ENCODE measurements at places on chromosomes 4 and X. TPM values are rescaled to one million over a fixed set of nuclear protein-coding genes. Genes with fewer than 3 reads are reported as not detected.

Gene DACH2
- total RNA-seq = not detected

GRCh38 chr4:185020293-185020808, 2.1 kb downstream of the HELT start:
- H3K27me3 ChIP-seq = peaks cover 86% of the 10 kb centered on the region
- H3K4me1 ChIP-seq = peaks cover 7% of the 10 kb centered on the region
- H3K27ac ChIP-seq = no peak overlapping the region

Gene FRMPD4
- not detected for total RNA-seq

- H3K27ac ChIP-seq = no peak overlapping the region
Observed at GRCh38 chr4:188262464-188262863, 123.2 kb downstream of the TRIML1 start.

Gene PRSS12
- total RNA-seq = not detected

GRCh38 chr4:10738826-10739489, 54.4 kb upstream of the CLNK start:
- no peak overlapping the region for H3K27ac ChIP-seq
- DNase-seq = no peak
- H3K36me3 ChIP-seq = no peaks in the 10 kb centered on the region
- H3K4me3 ChIP-seq = no peak overlapping the region

- H3K27me3 ChIP-seq = no peaks in the 10 kb centered on the region
- DNase-seq = no peak
- peak overlapping the region; percentile 13 for H3K27ac ChIP-seq
- H3K4me1 ChIP-seq = peaks cover 56% of the 10 kb centered on the region
Observed at GRCh38 chr4:2795300-2795892, 2.5 kb downstream of the SH3BP2 start.

GRCh38 chrX:5341902-5342301, 886.8 kb downstream of the NLGN4X start:
- H3K4me1 ChIP-seq = no peaks in the 10 kb centered on the region
- H3K27ac ChIP-seq = no peak overlapping the region
- no peak overlapping the region for H3K4me3 ChIP-seq
- no peaks in the 10 kb centered on the region for H3K27me3 ChIP-seq
- no peaks in the 10 kb centered on the region for H3K36me3 ChIP-seq
- DNase-seq = no peak

GRCh38 chr4:58961925-58962324, 1851.7 kb upstream of the IGFBP7 start:
- H3K27me3 ChIP-seq = no peaks in the 10 kb centered on the region
- no peak for DNase-seq
- no peak overlapping the region for H3K4me3 ChIP-seq
- H3K27ac ChIP-seq = no peak overlapping the region

GRCh38 chrX:134287346-134287745, 50.4 kb downstream of the CCDC160 start:
- no peak overlapping the region for H3K27ac ChIP-seq
- no peak for DNase-seq
- H3K4me1 ChIP-seq = no peaks in the 10 kb centered on the region
- no peaks in the 10 kb centered on the region for H3K36me3 ChIP-seq
- no peak overlapping the region for H3K4me3 ChIP-seq
- H3K27me3 ChIP-seq = peaks cover 2% of the 10 kb centered on the region

DNA sequence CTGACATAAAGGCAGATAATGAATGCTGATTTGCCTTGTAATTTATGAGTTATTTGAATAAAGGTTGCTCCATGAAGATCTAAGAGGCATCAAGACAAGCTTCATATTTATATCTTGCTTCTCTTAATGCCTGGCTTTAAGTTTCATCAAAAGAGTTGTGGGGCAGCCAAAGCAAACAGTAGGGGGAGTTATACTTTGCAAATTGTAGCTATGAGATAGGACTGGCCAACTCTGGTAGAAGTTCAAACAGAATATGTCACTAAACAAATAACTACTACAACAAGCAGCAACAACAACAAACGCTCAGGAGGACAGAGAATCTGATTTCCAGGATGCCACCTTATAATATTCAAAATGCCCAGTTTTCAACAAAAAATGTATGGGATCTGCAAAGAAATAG, 69.1 kb upstream of the PLAC1 start:
- DNase-seq = no peak
- no peak overlapping the region for H3K27ac ChIP-seq
- peaks cover 4% of the 10 kb centered on the region for H3K27me3 ChIP-seq
- no peaks in the 10 kb centered on the region for H3K36me3 ChIP-seq
- no peak overlapping the region for H3K4me3 ChIP-seq

Data from activated CD4-positive, alpha-beta T cell treated with anti-CD3 and anti-CD28 coated beads, Interleukin-2, amount 10 ng/mL, durations not matched to agents 7 days and 5 days (primary cell).